Placental pericyte (primary cell): ENCODE measurements at places on chromosomes 1 and 21. TPM values are rescaled to one million over a fixed set of nuclear protein-coding genes. Genes with fewer than 3 reads are reported as not detected.

Gene HSF2BP
- total RNA-seq, result 1.6 and 4.4 TPM in 2 replicates

Gene EYA3
- total RNA-seq, result 12.5 and 27.6 TPM in 2 replicates

Gene RAD54L
- 0.22 and 9.3 TPM in 2 replicates for total RNA-seq

Gene C1QTNF12
- 0.44 and 1.3 TPM in 2 replicates for total RNA-seq
